ENCODE measurements at places on chromosomes 6 and 20. TPM values are rescaled to one million over a fixed set of nuclear protein-coding genes. Genes with fewer than 3 reads are reported as not detected.

GRCh38 chr20:31711179-31712111, 11.2 kb downstream of the BCL2L1 start:
- no peak for DNase-seq

GRCh38 chr20:59578436-59579403, 25.6 kb upstream of the PHACTR3 start:
- no peak for DNase-seq

GRCh38 chr20:8305449-8305978, 173.4 kb downstream of the PLCB1 start:
- peak; percentile 10 for DNase-seq

DNA sequence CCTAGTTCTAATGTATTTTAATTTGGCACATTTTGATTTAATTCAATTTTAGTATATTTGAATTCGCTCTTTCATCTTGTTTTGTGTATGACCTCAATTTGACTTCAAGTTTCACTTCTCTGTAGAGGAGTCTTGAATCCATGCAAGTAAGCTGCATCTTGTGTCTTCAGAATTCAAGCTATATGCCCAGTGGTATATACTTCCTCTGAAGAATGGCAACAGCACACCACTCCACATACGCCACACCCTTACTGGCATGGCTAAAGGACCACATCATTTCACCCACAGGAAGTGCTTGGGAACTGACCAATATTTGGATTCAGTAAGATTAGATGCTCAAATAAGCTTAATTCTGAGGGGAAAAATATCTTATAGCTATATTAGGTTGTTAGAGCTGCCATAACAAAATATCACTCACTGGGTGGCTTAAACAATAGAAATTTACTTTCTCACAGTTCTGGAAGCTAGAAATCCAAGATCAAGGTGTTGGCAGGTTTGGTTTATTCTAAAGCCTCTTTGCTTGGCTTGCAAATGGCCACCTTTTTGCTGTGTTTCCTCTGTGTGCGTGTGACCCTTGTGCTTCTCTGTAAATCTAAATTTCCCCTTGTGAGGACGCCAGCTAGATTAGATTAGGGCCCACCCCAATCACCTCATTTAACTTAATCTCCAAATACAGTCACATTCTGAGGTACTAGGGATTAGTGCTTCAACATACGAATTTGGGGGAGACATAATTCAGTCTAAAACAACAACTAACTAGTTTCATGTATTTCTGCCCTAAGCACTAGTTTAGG, 2.8 kb upstream of the ASF1A start:
- no peak for DNase-seq

- DNase-seq = no peak
Measured at GRCh38 chr20:40680161-40680959, 8.7 kb downstream of the MAFB start.

- no peak for DNase-seq
Measured at GRCh38 chr6:31394381-31394780, 9.0 kb upstream of the MICA start.

- no peak for DNase-seq
Measured at GRCh38 chr6:224350-224749, 67.9 kb upstream of the DUSP22 start.

- no peak for DNase-seq
Measured at GRCh38 chr6:167476844-167477595, 152.1 kb downstream of the TTLL2 start.

DNA sequence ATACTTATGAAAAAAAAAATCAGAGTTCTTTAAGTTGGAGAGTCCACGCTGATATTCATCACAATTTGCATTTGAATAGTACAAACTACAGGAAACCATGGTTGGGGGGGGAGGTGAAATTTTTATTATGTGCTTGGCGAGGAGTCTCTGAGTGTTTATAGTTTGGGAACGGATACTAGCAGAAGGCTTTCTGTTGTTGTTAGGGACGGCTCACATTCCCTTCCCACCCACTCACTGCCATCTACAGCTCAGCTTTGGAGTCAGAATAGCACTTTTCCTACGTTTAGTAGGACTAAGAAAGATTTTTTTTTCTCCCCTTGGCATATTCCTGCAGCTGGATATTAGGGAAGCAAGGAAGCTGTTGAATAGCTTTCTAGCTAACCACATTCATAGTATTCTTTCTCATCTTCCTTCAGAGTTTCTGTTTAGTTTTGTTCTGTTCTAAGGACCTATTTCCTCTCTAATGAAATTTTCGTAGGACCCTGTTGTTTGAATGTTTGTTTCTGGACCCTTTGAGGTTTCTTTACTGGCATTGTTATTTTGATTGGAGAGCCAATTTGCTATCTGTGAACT, 235.1 kb upstream of the ZNF217 start:
- DNase-seq = peak; percentile 76

- DNase-seq = no peak
Measured at GRCh38 chr20:289693-290083, 862 bp downstream of the C20orf96 start.

- peak; percentile 52 for DNase-seq
Measured at GRCh38 chr6:121520337-121521163, 85.1 kb downstream of the GJA1 start.

- no peak for DNase-seq
Measured at GRCh38 chr6:119686644-119687043, 337.1 kb upstream of the MAN1A1 start.

DNA sequence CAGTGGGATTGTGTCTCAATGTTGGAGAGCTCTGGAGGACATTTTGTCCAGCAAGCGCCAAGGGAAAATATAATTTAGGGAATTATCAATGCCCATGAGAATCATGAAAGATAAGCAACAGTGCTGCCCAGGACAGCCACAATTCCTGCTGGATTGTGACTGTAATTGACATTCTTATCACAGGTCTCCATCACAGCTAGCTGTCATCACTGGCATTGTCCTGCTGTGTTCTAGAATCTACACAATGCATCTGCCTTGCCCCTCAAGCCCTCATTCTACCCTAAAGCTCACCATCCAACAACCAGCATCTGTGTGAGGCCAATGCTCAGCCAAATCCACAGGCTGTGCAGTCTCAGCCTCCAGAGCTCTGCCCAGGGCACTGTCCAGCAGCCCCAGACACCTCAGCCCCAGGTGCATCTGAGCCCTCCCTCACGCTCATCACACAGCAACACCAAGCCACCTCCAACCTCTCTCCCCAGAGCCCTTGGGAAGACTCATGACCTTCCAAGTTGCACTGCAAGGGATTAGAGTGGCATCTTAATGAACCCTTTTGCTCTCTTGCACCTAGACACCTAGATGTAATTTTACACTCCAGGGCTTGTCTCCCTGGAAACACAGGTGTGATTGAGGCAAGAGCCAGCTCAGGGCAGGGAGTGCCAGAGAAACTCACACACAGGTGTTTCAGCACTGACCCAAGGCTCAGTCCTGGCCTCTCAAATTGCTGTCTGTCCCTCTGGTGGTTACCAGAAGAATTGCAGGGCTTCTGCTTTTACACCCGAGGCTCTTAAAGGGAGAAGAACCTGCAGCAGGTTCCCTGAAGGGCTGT, 85.2 kb upstream of the PHACTR3 start:
- peak; percentile 30 for DNase-seq

GRCh38 chr6:72218125-72218524, 331.8 kb downstream of the RIMS1 start:
- DNase-seq = peak; percentile 7

DNA sequence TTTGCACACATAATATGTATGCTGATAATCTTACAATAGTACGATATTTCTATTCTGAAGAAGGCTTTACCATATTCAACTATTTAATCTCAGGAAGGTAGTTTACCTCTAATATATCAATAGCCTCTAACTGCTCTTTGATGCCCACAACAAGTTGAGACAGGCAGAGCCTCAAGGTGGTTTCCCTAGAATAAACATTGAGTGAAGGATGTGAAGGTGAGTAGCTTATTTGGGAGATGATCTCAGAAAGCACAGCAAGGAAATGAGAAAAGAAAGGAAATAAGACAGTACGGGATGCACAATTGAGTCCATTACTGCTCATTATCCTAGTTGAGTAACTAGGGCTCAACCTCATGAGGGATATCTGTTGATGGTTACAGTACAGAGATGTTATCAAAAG, 638.4 kb downstream of the MAFB start:
- no peak for DNase-seq

DNA sequence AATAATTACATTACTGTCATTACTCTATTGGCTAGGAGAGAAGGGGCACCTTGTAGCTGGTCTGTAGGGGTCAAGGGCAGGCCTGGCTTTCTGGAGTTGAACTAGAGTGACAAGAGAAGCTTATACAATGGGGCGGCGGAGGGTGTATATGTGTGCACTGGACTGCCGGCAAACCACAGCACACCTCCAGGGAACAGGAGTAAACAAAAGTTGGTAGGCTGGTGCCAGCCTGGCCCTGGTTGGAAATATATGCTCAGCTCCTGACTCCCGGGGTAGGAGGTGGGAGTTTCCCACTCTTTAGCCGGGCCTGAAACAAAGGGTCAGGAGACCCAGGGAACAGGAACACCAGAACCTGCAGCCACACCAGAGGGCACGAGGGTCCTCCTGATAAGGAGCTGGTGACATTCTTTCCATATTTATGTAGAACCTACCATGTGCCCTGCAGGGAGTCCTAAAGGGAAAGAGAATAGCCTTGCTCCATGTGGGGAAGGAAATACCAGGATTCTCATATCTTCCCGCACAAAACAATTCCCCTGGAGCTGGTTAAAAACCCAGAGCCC, 5.1 kb downstream of the C6orf132 start:
- no peak for DNase-seq

- DNase-seq = no peak
Measured at GRCh38 chr6:2469428-2469827, 224.0 kb upstream of the GMDS start.

DNA sequence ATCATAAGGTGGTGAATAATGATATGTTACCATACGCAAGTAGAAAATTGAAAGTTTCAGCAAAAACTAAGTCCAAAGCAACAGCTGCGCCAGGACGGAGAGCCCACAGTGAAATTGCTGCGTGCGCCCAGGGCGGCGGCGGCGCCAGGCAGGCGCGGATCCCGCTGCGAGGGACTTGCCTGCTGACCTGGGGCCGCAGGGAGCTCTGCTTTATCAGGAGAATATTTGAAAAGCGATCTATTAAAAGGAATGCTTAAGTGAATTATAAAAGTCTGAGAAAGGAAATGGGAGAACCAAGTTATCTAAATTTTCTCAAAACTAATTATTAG, 85.4 kb downstream of the THBS2 start:
- no peak for DNase-seq

DNA sequence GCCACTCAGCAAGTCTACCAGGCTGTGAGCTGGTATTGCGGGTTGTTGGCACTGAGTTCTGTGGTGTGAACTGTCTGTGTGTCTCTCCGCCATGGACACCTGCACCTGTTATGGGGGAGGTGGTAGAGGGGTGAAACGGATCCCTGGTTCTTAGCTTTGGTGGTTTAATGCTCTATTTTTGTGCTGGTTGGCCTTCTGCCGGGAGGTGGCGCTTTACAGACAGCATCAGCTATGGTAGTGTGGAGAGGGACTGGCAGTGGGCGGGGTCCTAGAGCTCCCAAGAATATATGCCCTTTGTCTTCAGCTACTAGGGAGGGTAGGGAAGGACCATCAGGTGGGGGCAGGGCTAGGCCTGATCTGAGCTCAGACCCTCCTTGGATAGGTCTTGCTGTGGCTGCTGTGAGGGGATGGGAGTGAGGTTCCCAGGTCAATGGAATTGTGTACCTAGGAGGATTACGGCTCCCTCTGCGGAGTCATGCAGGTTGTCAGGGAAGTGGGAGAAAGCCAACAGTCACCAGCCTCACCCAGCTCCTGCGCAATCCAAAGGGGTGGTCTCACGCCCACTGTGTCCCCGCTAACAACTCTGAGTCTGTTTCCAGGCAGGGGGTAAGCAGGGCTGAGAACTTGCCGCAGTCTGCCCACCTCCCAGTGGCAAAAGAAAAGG, 154.3 kb downstream of the CCDC170 start:
- DNase-seq = no peak

DNA sequence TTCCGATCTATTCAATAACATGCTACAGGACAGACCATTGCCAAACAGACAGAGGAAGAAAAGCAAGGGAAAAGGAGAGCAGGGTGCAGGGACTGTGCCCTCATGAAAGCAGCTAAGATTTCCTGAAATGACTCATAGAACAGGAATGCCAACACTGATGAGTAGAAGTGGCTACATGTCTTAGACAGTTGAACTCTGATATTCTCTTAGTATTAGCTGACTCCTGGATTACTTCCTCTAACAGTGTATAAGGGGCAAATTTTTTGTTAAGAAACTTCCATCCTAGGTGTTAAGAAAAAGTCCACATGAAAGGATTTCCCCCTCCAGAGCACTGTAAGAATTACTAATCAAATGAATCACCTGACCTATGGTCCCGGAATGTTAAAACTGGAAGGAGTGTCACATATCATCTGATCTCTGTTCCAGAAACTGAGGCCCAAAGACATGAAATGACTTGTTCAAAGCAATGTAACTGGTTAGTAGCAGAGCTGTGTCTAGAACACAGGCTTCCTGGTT, 224.9 kb downstream of the IBTK start:
- peak; percentile 71 for DNase-seq

DNA sequence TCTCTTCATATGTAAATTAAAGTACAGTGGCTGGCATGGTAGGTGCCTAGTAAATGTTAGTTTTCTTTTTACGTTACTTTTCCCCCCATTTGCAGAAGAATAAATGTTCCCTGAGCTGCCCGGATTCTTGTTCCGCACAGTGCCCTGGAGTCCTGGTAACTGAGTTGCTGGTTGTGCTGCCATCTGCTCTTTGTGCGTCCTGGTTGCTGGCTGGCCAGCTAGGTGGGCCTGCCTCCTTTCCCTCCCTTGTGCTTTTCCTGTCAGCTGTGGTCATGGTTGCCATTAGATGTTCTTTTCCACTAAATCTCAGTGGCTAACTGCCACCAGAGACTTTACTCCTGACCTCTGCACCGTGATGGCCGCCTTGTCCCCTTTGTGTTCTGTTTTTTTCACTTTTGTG, 28.6 kb downstream of the CEP43 start:
- DNase-seq = no peak

- peak; percentile 35 for DNase-seq
Measured at GRCh38 chr20:63475209-63475608, 2.8 kb upstream of the KCNQ2 start.

DNA sequence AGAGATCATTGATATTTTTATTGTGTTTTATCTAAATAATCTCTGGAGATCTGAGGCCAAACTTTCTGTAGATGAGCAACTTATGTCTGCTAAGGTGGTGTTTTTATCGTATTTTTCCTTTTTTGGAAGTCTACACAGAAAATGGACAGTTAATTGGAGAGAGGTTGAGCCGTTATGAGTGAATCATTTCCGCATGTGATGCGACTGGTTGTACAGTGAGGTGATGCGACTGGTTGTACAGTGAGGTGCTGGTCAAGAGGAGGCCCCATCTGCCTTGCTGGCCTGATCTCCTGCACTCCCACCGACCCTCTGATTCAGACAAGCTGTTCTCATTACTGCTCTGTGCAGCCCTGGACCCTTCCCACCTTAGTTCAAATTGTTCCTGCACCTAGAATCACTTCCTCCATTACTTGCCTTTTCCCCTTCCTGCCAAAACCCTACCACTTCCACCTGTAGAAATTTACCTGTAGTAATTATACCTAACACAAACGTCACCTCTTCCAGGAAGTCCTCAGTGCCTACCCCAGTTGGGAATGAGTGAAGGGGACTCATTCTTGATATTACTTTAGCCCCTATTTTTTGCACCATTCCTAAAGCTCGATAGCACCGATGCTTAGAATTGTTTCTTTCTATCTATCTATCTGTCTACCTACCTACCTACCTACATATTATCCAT, 100.3 kb downstream of the ZDHHC14 start:
- no peak for DNase-seq

The ATP6V1G2 gene
- 3.6 TPM for total RNA-seq

The STX11 gene
- total RNA-seq = 17.8 TPM

The PSORS1C1 gene
- 1.2 TPM for total RNA-seq

The RTN4IP1 gene
- 1.7 TPM for total RNA-seq

The GRIK2 gene
- 38.5 TPM for total RNA-seq

The PLEKHG1 gene
- total RNA-seq = 11.6 TPM

The TBCC gene
- 29.4 TPM for total RNA-seq

The CCN6 gene
- 6.7 TPM for total RNA-seq

The FOXP4 gene
- total RNA-seq = 0.72 TPM

The ZC2HC1B gene
- total RNA-seq = not detected

The BANF2 gene
- 2.2 TPM for total RNA-seq
